ENCODE measurements at places on chromosomes 1 and 21. TPM values are rescaled to one million over a fixed set of nuclear protein-coding genes. Genes with fewer than 3 reads are reported as not detected.

Gene BTBD19
- 15.1 TPM for total RNA-seq

Gene USP48
- 41.3 TPM for total RNA-seq

Gene ADAM30
- not detected for total RNA-seq

Gene APCS
- total RNA-seq, result not detected

DNA sequence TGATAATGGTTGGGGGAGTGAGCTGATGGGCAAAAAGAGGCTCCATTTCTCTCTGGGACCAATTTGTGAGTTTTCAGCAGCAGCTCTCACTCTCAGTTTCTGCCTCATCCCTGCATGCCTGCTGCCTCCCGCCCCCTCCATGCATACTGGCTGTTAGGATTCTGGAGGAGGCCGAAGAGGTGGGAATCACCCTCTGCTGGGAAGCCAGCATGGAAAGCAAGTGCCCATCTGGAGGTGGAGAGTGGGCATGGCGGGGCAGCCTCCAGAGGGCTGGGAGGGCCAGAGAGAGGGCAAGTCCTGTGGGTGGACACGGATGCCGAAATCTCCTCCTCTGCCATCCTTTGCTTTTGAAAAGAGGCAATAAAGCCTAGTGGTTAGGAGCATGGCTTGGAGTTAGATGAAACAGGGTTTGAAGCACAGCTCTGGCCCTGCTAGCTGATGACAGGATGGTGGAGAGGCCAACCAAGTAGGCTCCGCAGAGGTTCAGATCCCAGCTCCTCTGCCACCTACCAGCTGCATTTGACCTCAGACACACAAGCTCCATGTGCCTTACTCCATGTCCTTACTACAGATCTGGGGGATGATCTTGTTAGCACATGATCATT is 113.4 kb downstream of the GRIK3 start:
- no peaks in the 10 kb centered on the region for H3K36me3 ChIP-seq
- no peak overlapping the region for H3K27ac ChIP-seq
- no peaks in the 10 kb centered on the region for H3K27me3 ChIP-seq
- peak; percentile 9 for DNase-seq
- no peak overlapping the region for H3K4me3 ChIP-seq
- no peaks in the 10 kb centered on the region for H3K4me1 ChIP-seq

DNA sequence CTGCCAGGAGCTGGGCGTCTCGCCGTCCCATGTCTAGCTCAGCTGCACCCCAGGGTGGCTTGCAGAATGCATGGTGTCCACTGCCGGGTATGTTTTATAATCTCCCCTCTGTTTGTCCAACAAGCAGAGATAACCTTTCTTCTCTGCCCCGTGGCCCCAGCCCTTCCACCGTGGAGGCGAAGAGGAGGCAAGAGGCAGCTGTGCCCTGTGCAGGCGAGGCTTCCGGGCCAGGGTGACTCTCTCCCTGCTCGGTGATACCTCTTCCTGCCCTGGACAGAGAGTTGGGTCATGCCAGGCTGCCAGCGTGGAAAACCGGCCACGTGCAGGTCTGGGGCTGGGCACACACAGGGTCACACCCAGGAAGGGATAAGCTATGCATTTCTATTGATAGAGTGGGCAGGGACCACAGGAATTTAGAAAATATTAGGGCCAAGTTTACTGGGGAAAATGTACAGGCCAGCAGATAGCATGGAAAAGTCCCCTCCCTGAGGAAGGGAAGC is at the start of gene TFF2:
TFF2 (minus strand) TSS at position 68 of the 500 bp plus-strand sequence; CDS start at position 31, 37 bp downstream.
- no peak within 1 kb of the TSS for H3K4me3 ChIP-seq
- no peaks in the 10 kb centered on the region for H3K4me1 ChIP-seq
- DNase-seq, result peak; percentile 31
- no peak within 1 kb of the TSS for H3K27ac ChIP-seq
- H3K36me3 ChIP-seq, result no peaks in the 10 kb centered on the region

GRCh38 chr1:185907246-185907645 is 173.1 kb downstream of the HMCN1 start:
- DNase-seq, result no peak
- H3K27ac ChIP-seq, result no peak overlapping the region
- H3K4me1 ChIP-seq, result no peaks in the 10 kb centered on the region
- H3K36me3 ChIP-seq, result no peaks in the 10 kb centered on the region
- H3K27me3 ChIP-seq, result no peaks in the 10 kb centered on the region

DNA sequence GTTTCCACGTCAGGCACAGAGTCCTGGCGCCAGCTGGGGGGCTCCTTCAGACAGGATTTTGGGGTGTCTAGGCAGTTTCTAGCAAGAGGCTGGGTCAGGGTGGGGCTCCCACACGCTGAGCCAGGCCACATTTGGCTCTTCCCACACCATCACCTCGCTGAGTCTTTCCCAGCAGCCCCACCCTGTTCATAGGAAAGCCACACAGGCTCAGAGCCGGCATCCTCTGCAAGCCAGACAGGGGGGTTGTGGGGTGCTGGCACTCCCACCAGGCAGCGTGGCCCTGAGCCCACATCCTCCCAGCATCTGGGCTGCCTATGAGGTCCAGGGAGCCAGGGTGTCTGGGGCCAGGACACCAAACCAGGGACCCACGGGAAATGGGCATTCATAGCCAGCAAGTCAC is 2.8 kb upstream of the GPR153 start:
- no peak overlapping the region for H3K27ac ChIP-seq
- no peak overlapping the region for H3K4me3 ChIP-seq
- no peak for DNase-seq
- no peaks in the 10 kb centered on the region for H3K4me1 ChIP-seq
- peaks cover 7% of the 10 kb centered on the region for H3K27me3 ChIP-seq

DNA sequence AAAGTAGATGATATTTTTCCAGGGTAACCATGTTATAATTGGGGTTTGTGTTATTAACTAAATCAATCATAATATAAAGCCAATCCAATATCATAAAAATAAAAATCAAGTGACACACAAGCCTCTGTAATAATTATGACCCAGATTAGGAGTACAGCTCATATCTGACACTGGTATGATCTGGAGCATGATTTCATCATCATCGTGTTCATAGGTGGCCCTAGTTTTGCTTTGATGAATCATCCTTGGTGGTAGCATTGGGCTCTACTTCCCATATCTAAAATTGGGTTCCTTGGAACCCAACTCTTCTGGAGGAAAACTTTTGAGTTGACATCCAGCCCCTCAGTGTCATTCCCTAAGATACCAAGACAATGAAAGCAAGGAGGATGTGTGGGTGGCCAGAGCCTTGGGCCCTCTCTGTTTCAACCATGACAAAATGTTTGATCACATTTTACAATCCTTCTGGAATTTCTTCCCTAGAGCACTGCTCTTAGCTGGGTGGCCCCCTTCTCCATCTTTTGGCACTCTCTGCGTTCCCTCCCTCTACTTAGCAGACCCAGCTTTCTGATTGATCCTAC is 37.0 kb upstream of the ENAH start:
- H3K4me3 ChIP-seq, result no peak overlapping the region
- H3K27ac ChIP-seq, result no peak overlapping the region
- peak; percentile 2 for DNase-seq
- no peaks in the 10 kb centered on the region for H3K27me3 ChIP-seq
- H3K4me1 ChIP-seq, result peaks cover 16% of the 10 kb centered on the region

GRCh38 chr1:31579374-31579773 is 3.1 kb downstream of the TINAGL1 start:
- no peaks in the 10 kb centered on the region for H3K27me3 ChIP-seq
- DNase-seq, result no peak
- H3K4me3 ChIP-seq, result peak overlapping the region; percentile 89
- peaks cover 26% of the 10 kb centered on the region for H3K4me1 ChIP-seq
- H3K27ac ChIP-seq, result peak overlapping the region; percentile 97
- H3K36me3 ChIP-seq, result peaks cover 26% of the 10 kb centered on the region

GRCh38 chr1:98706173-98706843 is 44.8 kb downstream of the SNX7 start:
- no peaks in the 10 kb centered on the region for H3K4me1 ChIP-seq
- H3K27me3 ChIP-seq, result no peaks in the 10 kb centered on the region
- H3K36me3 ChIP-seq, result peaks cover 17% of the 10 kb centered on the region
- no peak overlapping the region for H3K27ac ChIP-seq
- H3K4me3 ChIP-seq, result no peak overlapping the region

DNA sequence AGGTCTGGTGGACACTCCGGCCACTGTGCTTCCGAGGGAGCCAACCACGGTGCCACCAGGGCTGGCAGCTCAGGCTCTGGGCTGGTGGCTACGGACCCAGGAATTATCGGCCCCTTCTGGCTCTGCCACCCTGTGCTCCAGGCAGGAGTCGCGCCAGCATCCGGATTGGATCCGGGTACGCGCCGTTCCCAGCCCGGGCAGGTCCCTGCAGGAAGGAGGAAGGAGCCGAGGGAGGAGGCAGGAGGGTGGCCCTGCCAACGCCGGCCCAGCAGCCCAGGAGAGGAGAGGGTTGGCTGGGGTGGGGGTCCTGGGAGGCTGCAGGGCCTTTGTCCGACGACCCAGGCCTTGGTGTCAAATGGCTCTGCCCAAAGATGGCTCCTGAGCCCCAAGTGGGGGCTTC is 160.5 kb downstream of the CASZ1 start:
- DNase-seq, result peak; percentile 87
- no peaks in the 10 kb centered on the region for H3K27me3 ChIP-seq
- H3K36me3 ChIP-seq, result peaks cover 8% of the 10 kb centered on the region
- peaks cover 65% of the 10 kb centered on the region for H3K4me1 ChIP-seq
- H3K27ac ChIP-seq, result peak overlapping the region; percentile 97
- no peak overlapping the region for H3K4me3 ChIP-seq

GRCh38 chr1:62784509-62785365 is 805 bp downstream of the ATG4C start:
- H3K27ac ChIP-seq, result peak overlapping the region; percentile 90
- H3K4me1 ChIP-seq, result no peaks in the 10 kb centered on the region
- DNase-seq, result no peak
- peak overlapping the region; percentile 81 for H3K4me3 ChIP-seq
- H3K36me3 ChIP-seq, result no peaks in the 10 kb centered on the region
- H3K27me3 ChIP-seq, result no peaks in the 10 kb centered on the region

- no peak overlapping the region for H3K27ac ChIP-seq
- no peaks in the 10 kb centered on the region for H3K27me3 ChIP-seq
- DNase-seq, result no peak
- no peaks in the 10 kb centered on the region for H3K4me1 ChIP-seq
- no peak overlapping the region for H3K4me3 ChIP-seq
These were observed 13.4 kb upstream of the ASCL5 start for GRCh38 chr1:201140235-201140940.

DNA sequence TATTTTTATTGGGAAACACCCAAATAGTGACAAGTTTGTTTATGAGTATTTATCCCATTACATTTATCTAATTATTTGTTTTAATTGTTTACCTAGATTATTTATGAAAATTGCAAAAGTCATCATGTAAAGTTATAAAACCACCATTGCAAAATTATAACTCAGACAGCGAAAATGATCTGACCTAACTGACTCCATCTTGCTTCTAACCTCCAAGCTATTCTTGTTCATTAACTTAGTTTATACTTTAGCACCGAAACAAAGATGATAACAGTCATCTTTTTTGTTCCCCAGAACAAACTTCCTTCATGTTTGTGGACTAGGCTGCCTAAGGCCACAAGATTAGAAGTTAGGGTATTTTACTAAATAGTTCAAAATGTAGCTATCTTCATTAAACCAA is 190.8 kb downstream of the FASLG start:
- no peaks in the 10 kb centered on the region for H3K36me3 ChIP-seq
- H3K4me3 ChIP-seq, result no peak overlapping the region
- DNase-seq, result no peak
- no peaks in the 10 kb centered on the region for H3K4me1 ChIP-seq

- H3K27me3 ChIP-seq, result no peaks in the 10 kb centered on the region
- peak overlapping the region; percentile 98 for H3K27ac ChIP-seq
- peak; percentile 97 for DNase-seq
- no peak overlapping the region for H3K4me3 ChIP-seq
- H3K4me1 ChIP-seq, result peaks cover 83% of the 10 kb centered on the region
These were observed 30.0 kb downstream of the ARHGEF10L start for GRCh38 chr1:17569200-17570139.

- H3K36me3 ChIP-seq, result peaks cover 10% of the 10 kb centered on the region
- peaks cover 68% of the 10 kb centered on the region for H3K4me1 ChIP-seq
- no peak for DNase-seq
- no peak overlapping the region for H3K4me3 ChIP-seq
- peak overlapping the region; percentile 91 for H3K27ac ChIP-seq
These were observed 52.9 kb downstream of the MRPS6 start for GRCh38 chr21:34126269-34126668.

DNA sequence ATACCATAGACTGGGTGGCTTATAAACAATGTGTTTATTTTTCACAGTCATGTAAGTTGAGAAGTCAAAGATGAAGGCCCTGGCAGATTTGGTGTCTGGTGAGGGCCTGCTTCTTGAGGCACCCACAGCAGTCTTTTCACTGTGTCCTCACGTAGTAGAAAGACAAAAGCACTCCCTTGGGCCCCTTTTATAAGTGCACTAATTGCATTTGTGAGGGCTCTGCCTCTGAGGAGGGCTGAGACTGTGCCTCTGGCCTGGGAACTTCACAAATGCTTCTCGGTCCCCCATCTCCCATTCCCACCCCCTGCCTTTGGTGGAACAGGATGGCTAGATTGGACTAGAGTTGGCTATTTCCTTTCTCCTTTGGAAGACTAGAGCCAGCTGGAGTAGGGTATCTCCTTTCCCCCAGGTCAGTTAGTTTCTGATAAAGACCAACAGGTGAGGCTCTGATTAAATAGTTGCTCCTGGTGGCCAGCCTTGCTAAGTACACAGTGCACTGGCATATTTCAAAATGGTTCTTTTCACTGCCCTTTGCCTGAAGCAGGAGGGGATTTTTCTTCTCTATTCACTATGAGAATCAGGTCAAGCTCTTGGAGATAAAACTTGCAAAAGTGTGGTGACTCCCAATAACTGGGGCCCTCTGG is 82.9 kb downstream of the PLPPR4 start:
- H3K4me3 ChIP-seq, result no peak overlapping the region
- no peaks in the 10 kb centered on the region for H3K27me3 ChIP-seq
- H3K36me3 ChIP-seq, result no peaks in the 10 kb centered on the region
- no peak overlapping the region for H3K27ac ChIP-seq
- DNase-seq, result no peak

DNA sequence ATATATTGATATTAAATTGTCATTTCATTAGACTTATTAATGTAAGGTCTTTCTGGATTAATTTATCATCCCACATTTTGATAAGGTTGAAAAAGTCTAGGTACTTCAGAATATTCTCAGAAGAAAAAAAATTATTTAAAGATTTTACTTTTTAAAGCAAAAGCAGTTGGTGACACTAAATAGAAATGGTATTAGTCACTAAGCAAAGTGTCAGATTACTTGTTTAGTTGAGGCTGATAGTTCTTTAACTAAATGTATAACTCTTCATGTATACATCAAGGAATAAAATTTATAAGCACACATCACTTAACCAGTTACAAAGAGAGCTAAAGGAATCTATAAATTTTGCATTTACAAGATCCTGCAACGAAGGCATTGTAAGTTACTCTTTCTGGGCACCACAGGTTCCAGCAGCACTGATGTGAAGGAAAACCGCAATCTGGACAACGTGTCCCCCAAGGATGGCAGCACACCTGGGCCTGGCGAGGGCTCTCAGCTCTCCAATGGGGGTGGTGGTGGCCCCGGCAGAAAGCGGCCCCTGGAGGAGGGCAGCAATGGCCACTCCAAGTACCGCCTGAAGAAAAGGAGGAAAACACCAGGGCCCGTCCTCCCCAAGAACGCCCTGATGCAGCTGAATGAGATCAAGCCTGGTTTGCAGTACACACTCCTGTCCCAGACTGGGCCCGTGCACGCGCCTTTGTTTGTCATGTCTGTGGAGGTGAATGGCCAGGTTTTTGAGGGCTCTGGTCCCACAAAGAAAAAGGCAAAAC is 101.1 kb downstream of the ADARB1 start:
- no peak overlapping the region for H3K27ac ChIP-seq
- DNase-seq, result no peak
- no peak overlapping the region for H3K4me3 ChIP-seq
- no peaks in the 10 kb centered on the region for H3K4me1 ChIP-seq
- peaks cover 32% of the 10 kb centered on the region for H3K36me3 ChIP-seq
